CD4-positive, alpha-beta T cell treated with Interleukin-4 for 1 hour (primary cell): ENCODE measurements at places on chromosomes 2 and 18.

- DNase-seq, result no peak
These were observed 28.4 kb downstream of the YWHAQ start for GRCh38 chr2:9602412-9602811.

GRCh38 chr2:197372592-197372991, 62.0 kb upstream of the ANKRD44 start:
- DNase-seq, result no peak

DNA sequence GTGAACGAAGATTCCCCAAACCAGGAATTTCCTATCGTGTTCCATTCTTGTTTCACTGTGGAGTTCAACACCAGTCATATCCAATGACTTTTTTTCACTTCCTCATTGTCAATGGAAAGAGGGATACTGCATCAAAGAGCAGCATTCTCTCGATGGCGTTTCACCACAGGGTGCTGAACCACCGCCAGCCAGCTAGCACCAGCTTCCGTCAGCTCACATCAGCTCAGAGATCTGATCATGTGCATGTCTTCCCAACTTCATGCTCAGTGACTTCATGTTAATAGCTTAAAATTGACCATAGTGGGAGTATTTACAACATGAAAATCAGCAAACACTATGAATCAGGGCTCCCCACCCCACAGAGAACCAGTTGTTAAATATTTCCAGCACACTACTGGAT, 359.9 kb downstream of the TNS1 start:
- no peak for DNase-seq

GRCh38 chr2:126885751-126886210, 12.9 kb upstream of the TEX51 start:
- no peak for DNase-seq

- DNase-seq, result no peak
These were observed 25.2 kb upstream of the ACVR1 start for GRCh38 chr2:157901325-157901724.

- no peak for DNase-seq
These were observed 13.7 kb upstream of the NEU4 start for GRCh38 chr2:241795021-241795999.

DNA sequence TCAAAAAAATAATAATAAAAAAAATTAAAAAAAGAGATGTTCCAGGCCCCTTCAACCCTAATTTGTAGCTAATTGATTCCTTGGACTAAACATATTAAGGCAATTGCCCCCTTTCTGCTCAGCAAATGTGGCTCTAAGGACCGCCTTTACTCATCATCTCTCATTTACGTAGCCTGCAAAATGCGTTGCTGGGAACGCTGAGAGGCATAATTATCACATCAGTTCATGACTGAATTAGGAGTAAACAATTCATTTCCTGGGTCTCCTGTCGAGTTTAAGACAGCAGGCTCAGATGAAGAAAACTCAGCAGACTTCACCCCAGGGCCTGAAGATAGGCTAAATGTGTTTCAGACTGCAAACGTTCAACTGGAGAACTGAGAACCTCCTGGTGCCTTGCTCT, 413.5 kb downstream of the NBAS start:
- DNase-seq, result no peak

- DNase-seq, result no peak
These were observed 91.5 kb downstream of the GULP1 start for GRCh38 chr2:188383158-188383557.

DNA sequence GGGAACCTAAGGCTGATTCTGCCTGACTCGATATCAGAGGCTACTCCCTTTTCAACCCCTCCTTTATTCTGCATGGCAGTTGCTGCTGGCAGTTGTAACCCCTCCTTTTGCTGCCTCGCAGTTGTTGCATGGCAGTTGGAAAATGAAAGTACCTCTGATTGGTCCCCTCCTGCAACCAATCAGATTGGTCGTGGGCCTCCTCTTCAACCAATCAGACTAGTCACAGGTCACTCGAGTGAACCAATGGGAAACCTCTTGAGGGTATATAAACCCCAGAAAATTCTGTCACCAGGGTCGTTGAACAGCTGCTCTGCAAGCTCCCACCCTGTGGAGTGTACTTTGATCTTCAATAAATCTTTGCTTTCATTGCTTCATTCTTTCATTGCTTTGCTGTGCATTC, 294.3 kb upstream of the SLC8A1 start:
- DNase-seq, result peak; percentile 1

DNA sequence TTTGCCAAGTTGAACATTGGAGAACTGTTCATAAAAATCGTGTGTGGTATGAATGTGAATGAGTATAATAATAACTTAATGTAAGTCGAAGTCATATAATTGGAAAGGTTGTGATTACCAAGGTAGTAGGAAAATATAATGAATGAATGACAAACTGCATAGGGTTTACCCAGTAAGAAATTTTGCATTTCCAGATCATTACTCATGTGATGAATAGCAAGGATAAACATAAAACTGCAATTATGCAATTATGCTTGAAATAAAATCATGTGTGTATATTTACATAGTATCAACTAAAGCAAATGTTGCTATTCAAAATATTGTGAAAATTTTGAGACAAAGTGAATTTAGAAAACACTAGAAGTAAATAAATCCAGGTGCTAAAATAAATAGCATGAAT, 1108.7 kb upstream of the TMEFF2 start:
- DNase-seq, result no peak

- DNase-seq, result no peak
These were observed 134.5 kb downstream of the NYAP2 start for GRCh38 chr2:225534037-225534436.

DNA sequence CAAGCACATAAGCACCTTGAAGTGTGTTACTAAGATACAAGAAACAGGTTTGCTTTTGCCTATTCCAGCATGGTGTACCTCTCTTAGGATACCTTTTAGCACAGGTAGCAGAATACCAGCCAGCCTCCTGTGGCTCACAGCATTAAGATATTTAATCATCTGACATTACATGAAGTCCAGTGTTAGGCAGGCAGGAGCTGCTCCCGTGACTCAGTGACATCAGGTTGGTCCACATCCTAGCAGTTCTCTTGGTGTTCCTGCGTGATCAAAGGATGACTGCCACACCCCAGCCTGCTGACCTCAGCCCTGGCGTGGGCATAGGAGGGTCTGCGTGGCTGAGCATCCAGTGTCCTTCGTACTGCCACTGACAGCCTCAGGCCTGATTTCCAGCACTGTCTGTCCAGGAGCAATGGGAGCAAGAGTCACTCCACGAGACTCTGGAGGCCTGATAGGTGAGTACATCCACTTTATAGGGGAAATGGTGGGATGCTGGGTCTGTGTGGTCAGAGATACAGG, 3.6 kb upstream of the DTYMK start:
- DNase-seq, result no peak

DNA sequence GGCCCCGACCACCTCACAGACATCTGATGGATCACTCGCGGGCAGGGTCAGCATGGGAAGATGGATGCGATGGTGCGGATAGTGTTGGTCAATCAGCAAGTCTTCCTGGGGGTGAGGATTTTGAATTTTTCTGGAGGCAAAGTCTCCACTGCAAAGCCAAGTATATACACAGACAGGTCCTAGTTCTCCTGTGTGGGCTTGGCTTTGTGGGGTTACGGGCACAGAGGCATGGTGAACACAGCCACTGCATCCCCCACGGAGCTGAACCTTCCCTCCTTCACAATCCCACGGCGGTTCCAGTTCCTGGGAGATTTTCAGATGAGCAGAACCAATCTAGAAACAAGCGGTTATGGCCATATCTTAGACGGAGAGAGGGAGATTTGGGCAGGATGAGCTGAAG, 35.8 kb downstream of the CNGA3 start:
- DNase-seq, result no peak

- DNase-seq, result no peak
These were observed 73.1 kb downstream of the AAK1 start for GRCh38 chr2:69570474-69570873.

- DNase-seq, result no peak
These were observed 78.8 kb upstream of the IGFBP5 start for GRCh38 chr2:216774180-216774579.

- DNase-seq, result no peak
These were observed 5.9 kb downstream of the SERPINB11 start for GRCh38 chr18:63708650-63709049.

DNA sequence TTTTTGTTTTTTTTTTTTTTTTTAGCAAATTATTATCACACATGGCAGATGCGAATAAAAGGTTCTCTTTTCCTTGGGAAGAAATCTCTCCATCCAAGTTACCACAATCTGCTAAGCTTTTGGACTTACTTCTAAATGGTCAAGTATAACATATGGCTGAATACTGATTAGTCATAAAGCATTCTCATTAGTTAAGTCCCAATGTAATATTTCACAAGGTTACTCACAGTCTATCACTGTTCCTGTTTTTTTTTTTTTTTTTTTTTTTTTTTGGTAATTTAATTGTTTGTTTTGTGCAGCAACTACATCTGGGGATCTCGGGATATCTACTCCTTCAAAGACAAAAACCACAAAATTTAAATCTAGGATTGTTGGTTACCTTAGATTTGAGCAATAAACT, 771.7 kb downstream of the CPS1 start:
- DNase-seq, result no peak

GRCh38 chr2:240462707-240463273, 27.3 kb downstream of the GPC1 start:
- DNase-seq, result no peak

DNA sequence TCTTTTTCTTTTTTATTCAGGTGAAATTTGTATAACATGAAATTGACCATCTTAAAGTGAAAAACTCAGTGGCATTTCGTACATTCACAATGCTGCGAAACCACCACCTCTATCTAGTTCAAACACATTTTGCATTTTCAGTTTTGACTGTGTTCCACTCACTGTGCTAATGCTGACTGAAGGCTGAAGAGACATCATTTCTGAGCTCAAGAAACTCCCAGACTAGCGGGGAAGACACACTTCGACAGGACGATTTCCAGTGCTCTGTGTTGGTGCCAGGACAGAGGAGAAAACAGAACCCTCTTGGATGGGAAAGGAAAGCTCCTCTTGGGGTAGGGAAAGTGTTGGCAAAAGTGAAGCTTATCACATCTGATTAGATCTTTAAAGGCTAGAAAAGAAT, 44.2 kb upstream of the CBLN2 start:
- no peak for DNase-seq

DNA sequence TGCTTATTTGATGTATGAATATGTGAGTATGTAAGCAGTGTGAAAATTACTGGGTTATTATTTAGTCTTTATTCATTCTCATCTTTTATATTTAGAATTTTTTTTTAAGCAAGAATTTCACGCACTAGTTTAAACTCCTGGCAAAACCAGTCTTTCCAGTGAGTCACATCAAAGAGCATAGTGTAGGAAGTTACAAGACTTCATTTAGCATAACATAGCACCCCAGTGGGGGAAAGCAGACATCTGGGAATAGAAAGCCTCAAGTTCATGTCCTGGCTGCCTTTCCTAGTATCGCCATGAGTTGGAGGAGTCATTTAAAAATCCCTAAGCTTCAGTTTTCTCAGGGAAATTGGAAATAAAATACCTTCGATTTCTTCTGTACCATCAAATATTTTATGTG, 408.3 kb downstream of the NUP35 start:
- DNase-seq, result no peak

DNA sequence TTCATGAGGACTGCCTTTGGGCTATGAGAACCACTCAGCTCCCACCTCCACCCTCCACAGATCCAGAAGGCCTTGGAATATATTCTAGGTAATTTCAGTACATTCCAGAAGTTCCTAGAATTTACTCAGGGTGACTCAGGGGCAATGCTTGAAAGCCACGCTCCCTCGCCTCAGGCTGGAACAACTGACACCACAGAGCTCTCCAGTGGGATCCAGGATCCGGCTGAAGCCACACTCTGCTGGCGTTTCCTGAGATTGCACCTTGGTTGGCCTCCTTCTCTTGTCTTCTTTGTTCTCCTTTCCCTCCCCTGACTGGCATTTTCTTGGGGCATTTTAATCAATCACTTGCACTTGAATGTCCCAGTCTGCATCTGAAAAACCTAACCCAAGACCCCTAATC, 92.6 kb upstream of the KCNE4 start:
- no peak for DNase-seq

DNA sequence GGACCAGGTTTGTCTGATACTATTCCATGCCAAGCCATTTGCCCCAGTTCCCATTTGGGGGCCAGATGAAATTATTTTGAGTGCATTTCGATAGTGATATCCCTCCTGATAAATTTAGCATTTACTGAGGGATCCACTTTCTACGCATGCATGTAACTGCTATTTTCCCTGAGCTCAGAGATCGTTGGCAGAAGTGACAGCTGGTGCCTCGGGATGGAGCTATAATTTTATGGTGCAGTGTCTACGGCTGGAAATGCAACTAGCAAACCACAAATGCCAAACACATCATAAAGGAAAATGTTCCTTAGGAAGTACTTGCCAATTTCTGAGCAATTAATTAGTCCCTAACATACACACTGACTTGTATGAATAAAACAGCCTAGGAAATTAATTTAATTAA, 254.8 kb downstream of the SLC8A1 start:
- no peak for DNase-seq

- no peak for DNase-seq
These were observed 69.0 kb downstream of the CPO start for GRCh38 chr2:207008105-207008990.

DNA sequence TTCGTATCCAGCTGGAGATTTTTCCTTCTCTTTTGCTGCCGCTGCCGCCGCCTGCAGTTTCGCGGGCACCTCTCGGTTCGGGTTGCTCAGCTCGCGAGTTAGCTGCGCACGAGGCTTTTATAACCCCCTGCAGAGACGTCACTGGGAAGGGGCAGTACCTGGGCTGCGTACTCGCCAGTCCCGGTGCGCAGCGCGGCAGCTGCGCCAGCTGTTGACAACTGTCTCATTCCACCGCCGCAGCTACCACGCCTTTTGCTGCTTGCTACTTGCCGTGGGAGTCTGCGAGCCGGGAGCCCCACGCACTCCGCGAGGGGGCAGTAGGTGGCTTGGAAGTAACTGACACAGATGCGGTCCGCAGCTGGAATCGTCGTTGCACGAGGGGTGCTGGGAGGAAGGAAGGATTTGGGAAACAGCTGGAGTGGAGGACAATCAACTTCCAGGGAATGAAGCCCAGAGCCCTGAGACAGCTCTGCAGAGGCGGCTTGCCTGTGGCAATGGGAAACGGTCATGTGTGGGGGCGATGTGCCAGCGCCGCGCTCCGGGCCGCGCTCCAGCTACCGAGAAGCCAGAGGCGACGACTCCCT, at the start of gene TACR1:
Gene TACR1 (minus strand): TSS at position 93 of the 584 bp plus-strand sequence. CDS start 586 bp downstream, outside the sequence.
- peak; percentile 46 for DNase-seq

- DNase-seq, result no peak
These were observed 744.4 kb downstream of the KCNJ3 start for GRCh38 chr2:155442755-155443372.

GRCh38 chr2:232502511-232502910, 14.9 kb upstream of the ECEL1 start:
- no peak for DNase-seq

- DNase-seq, result no peak
These were observed 315.7 kb downstream of the GBX2 start for GRCh38 chr2:235852526-235852920.

- peak; percentile 56 for DNase-seq
These were observed at the start of gene GAD1 for GRCh38 chr2:170816504-170817092. Gene GAD1 (plus strand): TSS chr2:170816887. CDS start chr2:170818592, 1,705 bp downstream.

DNA sequence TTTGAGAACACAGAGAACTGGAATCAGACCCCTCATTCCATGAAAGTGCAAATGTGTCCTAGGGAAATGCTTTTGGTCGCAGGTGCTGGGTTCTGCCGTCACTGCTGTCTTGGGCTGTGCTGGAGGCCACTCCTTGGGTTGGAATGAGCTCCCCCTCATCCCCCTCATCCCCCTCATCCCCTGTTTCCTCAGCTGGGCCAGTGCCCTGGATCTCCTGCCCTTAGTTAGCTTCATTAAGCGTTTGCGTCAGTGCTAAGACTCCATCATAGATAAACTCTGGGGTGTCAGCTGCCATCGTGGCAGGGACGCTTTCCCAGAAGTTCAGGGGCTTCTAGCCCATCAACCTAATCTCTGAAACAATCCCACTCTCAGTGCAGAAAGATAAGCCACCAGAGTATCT, 97.1 kb upstream of the ZNF516 start:
- no peak for DNase-seq
